ENCODE measurements at places on chromosomes 1 and 21.

DNA sequence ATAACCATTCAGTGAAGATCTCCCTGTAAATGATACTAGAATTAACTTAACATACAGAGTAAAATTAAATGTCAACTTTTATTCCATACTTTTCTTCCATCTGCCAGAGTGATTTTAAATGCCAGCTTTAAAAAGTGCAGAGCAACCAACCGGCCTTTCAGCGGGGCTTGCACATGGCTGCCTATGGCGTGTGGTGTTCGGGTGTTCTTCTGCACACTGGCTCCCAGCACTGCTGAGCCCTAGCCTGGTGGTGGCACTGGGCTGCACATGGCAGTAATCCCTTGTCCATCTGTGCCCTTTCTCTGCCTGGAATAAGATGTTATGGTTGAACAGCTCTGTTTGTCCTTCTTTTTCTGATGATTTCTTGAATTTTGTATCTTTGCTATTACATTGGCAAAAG is 156.3 kb downstream of the SNX7 start:
- DNase-seq = no peak

DNA sequence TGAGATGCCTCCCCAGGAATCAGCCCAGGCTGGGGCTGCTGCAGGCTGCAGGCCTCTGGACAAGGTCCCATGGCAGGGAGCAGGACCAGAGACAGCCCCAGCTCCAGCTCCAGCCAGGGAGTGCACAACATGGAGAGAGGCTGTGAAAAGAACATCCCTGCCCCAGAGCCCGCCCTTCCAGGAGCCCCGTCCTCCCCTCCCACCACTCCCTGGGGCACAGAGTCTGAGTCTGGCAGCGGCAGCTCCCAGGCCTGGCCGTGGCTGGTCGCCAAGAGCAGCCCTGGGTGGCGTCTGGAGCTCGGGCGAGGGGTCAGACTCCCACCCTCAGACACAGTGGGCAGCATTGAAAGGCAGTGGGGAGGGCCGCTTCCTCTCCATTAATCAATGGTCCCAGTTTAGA is 37.8 kb downstream of the MEGF6 start:
- DNase-seq = no peak

GRCh38 chr1:29444782-29445729 is 208.7 kb downstream of the PTPRU start:
- DNase-seq = no peak

- peak; percentile 51 for DNase-seq
Observed at GRCh38 chr21:39330001-39330400, 16.6 kb upstream of the BRWD1 start.

GRCh38 chr1:11802973-11803885 is 2.5 kb downstream of the MTHFR start:
- peak; percentile 82 for DNase-seq

- DNase-seq = no peak
Observed at GRCh38 chr1:236716160-236716559, 29.9 kb downstream of the ACTN2 start.

DNA sequence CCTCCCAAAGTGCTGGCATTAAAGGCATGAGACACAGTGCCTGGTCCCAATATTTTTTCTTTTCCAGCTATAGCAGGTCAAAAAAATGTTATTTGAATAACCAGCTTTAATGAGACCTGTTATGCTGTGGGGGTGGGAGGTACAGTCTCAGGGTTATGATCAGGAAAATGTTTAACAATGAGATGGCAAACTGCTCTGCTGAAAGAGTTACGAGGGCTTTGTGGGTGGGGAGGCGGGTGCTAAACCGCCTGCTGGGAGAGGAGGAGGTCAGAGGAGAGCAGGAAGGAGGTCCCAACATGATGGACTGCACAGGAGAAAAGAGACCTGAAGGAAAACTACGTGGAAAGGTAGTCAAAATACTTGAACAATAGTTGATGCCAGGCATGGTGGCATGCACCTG is 126.0 kb upstream of the B3GALT2 start:
- no peak for DNase-seq

DNA sequence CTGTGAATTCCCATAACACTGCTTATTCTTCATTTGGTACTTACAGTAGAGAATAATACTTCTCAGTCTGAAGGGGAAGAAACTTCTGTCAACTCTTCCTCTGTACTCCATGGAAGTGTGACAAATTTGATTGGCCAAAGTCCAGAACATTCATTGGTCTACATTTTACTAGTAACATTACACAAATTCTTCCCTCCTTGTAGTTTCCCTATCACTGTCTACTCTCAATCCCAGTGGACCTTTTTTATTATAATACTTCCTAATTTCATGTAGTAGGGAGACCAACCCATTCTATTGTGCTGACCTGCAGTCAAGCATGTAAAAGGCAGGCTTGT is 74.7 kb downstream of the ALG6 start:
- DNase-seq = no peak

DNA sequence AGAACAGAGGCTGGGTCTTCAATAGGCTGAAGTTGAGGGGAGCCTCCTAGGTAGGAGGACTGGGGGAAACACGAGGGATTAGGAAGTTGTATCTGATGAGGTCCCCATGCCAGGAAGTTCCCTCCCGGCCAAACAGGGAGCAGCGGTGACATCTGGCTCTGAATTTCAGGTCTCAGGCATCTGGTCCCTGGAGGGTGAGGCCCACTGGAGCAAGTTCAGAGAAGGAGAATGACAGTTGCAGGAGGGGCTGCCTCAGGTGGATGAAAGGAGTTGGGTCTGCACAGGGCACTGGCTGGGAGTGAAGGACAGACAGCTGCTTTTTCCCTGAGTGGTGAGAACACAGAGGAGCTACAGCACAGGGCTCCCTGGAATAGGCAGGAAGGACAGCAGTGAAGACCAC is 9.1 kb downstream of the TMEM9 start:
- DNase-seq = no peak

DNA sequence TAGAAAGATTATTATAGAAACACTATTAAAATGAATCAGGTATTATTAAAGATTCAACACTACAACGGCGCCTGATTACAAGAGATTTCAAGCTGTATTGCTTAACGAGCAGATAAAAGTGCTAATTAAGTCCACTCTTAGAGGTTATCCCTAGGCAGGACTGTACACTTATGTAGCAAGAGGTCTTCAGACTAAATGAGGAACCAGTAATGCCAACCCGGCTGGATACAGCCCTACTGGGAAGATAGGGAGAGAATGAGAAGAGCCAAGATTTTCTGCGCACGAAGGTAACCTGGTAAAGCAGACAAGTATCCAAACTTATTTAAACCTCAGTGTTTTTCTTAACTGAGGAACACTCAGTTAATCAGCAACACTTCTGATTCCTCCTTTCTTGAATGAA is 115.7 kb upstream of the HIVEP3 start:
- no peak for DNase-seq

DNA sequence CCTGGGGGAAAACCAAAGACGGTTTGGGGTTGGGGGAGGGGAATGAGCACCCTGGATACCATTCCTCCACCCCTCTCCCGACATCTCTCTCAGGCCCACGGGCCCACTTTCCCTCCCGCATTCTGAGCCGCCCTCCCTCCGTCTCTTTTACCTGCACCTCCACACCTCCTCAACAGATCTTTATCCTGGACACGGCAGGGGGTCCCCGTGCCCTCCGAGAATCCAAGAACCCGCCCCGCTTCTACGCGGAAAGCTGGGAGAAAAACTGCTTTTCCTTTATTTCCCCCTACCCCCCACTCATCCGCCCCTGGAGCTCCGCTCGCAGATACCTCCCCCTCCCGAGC is 108.8 kb downstream of the NAV1 start:
- DNase-seq = no peak

GRCh38 chr21:44455524-44456213 is 359 bp downstream of the LRRC3 start:
- peak; percentile 38 for DNase-seq

DNA sequence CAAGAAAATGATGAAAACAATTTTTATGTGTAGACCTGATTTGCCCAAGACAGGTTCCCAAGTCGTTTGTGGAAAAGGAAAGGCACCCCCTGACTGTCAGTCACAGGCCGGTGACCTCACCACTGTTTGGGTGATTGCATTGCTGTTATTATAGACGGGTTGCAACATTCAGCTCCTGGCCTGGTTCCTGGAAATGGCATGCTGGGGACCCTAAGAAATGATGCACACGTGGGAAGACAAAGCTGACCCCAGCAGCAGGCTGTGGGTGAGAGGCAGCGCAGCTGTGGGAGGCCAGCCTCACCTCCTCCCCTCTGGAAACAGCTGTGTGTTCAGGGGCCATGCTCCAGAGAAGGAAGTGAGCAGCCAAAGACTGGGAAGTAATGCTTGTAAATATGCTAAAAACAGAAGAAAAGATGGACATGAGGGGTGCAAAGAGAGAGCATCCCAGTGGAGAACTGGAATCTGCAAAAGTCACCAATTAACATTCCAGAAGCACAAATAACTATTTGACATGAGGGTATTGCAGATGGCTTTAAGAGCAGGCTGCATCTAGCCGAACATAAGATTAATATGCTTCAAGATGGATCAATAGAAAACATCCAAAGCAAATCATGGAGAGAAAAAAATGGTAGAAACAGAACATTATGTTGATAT is 23.4 kb upstream of the ABCG1 start:
- DNase-seq = no peak

DNA sequence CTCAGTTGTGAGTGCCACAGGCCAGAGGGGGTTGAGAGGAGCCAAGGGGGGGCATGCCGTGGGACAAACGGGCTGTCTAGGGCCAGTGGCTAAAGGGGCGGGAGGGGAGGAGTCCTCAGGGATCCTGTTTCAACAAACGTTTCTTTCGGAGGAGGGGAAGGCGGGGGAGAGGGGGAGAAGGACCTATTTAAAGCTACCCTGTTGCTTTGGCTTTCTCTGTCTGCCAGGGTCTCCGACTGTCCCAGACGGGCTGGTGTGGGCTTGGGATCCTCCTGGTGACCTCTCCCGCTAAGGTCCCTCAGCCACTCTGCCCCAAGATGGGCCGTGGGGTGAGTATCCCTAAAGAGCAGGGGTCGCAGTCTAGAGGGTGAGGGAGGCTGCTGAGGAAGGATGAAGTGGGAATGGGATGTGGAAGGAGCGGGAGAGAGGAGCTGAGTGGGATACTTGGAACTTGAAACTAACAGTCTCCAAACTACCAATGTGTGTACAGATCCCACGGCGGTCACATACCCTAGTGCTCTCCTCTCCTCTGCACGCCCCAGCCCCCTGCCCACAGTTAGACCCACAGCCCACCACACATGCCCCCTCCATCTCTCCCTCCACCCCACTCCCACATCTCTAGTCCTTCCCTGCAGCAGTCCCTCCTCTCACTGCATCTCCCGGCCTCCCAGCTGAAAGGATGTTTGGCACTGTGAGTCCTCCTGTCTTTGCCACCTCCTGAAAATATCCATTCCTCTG is at the start of gene ATP1A2:
Gene ATP1A2, plus strand, starts transcription at position 215 of the 738 bp plus-strand sequence. Its CDS starts 103 bp downstream, at position 318.
- DNase-seq = no peak

DNA sequence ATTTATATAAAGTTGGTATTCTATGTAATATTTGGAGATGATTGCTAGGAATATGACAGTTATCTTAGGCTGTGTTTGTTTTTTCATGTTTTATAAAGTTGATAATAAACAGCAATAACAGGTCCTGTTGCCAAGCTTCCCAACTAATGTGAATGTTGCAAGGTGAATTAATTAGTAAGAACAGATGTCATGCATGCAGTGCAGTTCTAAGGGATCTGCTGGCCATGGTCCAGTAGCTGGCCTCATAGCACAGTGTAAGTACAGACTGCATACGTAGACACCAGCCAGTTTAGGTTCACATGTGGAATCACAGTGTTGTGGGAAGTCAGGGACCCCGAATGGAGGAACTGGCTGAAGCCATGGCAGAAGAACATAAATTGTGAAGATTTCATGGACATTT is 478.2 kb downstream of the NEGR1 start:
- no peak for DNase-seq

- no peak for DNase-seq
Observed at GRCh38 chr21:32101277-32101676, 177.6 kb downstream of the MIS18A start.

- DNase-seq = no peak
Observed at GRCh38 chr1:210650403-210650802, 321.7 kb downstream of the HHAT start.

- DNase-seq = peak; percentile 30
Observed at GRCh38 chr1:36924282-36924811, 110.0 kb downstream of the GRIK3 start.

GRCh38 chr1:239735111-239735510 is 348.7 kb downstream of the CHRM3 start:
- no peak for DNase-seq

GRCh38 chr21:39325458-39325857 is 12.0 kb upstream of the BRWD1 start:
- no peak for DNase-seq

- DNase-seq = no peak
Observed at GRCh38 chr21:45265721-45266517, 21.8 kb downstream of the POFUT2 start.

- no peak for DNase-seq
Observed at GRCh38 chr21:38658511-38658910, 147.2 kb upstream of the ETS2 start.

- peak; percentile 89 for DNase-seq
Observed at GRCh38 chr1:19715334-19716203, 50.9 kb downstream of the HTR6 start.

- DNase-seq = no peak
Observed at GRCh38 chr1:220123889-220124288, 30.0 kb downstream of the IARS2 start.

GRCh38 chr1:151391079-151391563 is 8.3 kb upstream of the PSMB4 start:
- DNase-seq = no peak

DNA sequence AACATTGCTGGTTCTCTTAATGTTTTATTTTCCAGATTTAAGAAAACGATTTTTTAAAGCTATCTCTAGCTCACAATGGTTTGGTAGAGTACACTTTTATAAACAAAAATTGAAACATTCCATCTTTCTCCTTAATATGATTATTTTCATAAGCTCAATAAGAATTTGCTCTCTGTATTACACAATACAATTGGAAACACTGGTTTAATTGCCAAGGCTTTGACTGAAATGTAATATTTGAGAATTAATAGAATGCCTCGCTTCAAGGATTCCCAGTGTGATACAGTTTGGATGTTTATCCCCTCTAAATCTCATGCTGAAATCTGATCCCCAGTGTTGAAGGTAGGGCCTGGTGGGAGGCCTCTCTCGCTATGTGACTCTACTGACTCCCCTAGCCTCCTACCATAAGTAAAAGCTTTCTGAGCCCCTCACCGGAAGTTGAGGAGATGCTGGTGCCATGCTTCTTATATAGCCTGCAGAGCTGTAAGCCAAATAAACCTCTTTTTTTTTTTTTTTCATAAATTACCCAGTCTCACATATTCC is 67.4 kb downstream of the DDAH1 start:
- DNase-seq = no peak

GRCh38 chr1:79043506-79043905 is 37.0 kb upstream of the ADGRL4 start:
- DNase-seq = no peak

- DNase-seq = no peak
Observed at GRCh38 chr1:236421022-236421421, 26.9 kb downstream of the EDARADD start.
